Stimulated activated CD4-positive, alpha-beta T cell treated with anti-CD3 and anti-CD28 coated beads, Interleukin-2, amount 100 ng/mL, for 48 hours (primary cell): ENCODE measurements at places on chromosomes 1 and 21.

DNA sequence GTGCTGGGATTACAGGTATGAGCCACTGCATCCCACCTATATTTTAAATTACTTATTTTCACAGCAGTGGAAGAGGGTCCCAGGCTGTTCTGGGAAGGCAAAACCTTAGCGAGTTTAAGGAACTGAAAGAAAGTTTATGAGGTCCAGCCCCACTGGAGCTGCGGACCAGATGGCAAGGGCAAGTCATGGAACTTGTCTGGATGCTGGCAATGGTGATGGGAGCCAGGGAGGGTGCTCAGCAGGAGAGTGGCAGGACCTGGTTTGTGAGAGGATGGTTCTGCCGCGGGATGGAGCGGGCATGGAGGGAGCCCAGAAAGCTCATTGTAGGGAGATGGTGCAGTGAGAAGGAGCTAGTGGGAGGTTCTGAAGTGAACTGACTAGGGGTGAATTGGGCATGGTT is 50.6 kb upstream of the SLC45A1 start:
- DNase-seq = no peak

DNA sequence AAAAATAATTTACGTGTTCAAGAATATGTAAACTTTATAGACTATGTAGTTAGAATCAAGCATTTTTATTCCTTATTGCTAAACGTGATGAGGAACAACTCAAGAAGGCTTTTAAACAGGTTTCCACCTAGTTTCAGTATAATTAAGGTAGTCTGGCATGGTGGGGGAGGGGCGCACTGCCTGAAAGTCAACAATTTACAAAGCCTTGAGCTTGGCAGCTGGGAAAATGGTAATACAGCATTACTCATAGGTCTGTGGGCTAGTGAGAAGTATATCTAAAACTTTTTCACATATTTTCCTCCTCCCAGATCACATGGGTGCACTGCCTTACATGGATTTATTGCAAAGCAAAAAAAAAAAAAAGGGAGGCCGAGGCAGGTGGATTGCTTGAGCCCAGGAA is 75.2 kb downstream of the EVI5 start:
- DNase-seq = no peak

- DNase-seq = no peak
These were observed 1.4 kb upstream of the KLHL21 start for GRCh38 chr1:6603915-6604558.

- no peak for DNase-seq
These were observed 189.2 kb downstream of the FOXD2 start for GRCh38 chr1:47627016-47627415.

DNA sequence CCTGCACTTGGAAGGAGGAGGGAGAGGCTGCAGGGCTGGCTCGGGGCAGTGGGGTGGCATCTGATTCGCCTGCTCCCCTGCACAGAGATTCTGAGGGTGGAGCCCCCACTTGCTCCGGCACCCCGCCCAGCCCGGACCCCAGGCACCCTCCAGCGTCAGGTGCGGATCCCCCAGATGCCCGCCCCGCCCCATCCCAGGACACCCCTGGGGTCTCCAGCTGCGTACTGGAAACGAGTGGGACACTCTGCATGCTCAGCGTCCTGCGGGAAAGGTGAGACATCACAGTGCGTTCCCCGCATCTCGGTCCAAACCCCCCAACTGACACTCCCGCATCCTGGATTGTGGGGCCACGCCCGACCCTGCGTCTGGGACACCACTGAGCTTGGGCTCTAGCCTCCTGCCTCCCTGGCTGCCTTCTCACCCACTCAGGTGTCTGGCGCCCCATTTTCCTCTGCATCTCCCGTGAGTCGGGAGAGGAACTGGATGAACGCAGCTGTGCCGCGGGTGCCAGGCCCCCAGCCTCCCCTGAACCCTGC is 7.9 kb downstream of the ADAMTSL4 start:
- no peak for DNase-seq

DNA sequence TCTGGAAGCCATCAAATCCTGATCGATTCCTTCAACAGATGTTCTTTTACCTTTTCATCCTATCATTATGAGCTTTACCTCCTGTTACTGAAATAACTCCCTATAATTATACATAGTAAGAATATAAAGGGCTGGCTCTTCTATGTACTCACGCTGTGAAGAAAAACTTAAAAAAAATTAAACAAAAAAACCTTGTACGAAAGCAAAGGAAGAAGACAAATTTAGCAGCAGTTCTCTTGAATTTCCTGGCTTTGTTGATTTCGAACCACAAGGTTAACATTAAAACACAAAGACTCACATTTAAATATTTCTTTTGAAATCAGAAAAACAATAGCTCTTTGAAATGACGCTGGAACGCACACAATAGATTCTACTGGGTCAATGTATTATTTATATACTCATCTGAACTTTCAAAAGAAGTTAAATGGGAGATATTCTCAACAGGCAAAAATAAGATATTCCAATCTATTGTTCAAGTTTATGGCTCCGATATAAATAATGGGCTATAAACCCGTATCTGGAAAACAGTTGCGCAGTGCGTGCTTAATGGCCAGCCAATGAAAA is 13.6 kb upstream of the SPEN start:
- DNase-seq = no peak

- no peak for DNase-seq
These were observed 12.6 kb downstream of the MEGF6 start for GRCh38 chr1:3598522-3599285.

DNA sequence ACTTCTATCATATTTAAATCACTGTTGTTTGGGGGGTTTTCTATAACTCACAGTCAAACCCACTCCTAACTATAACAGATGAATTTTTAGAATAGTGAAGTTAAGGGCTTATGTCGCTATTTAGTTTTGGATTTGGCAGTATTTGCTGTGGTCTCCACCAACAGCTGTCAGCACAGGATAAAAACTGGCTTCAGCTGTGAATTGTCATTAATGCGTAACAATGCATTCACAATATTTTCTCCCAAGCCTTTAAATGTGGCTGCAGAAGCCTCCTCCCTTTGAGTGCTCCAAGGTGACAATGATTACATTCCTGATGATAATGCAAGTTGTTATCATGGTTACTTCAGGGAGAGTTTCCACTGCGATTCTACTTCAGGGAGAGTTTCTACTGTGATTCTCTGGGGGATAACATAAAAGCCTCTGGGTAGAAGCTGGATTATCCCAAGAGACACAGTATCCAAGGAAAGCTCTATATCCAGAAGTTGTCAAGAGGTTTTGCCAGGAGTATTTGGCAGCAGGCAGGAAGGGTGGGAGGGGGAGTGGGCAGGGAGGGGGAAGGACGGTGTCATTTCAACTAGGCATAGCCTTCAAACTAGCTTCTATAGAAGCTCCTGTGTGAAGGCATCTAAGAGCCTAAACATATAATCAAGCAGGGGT is 14.9 kb upstream of the SMIM12 start:
- no peak for DNase-seq

DNA sequence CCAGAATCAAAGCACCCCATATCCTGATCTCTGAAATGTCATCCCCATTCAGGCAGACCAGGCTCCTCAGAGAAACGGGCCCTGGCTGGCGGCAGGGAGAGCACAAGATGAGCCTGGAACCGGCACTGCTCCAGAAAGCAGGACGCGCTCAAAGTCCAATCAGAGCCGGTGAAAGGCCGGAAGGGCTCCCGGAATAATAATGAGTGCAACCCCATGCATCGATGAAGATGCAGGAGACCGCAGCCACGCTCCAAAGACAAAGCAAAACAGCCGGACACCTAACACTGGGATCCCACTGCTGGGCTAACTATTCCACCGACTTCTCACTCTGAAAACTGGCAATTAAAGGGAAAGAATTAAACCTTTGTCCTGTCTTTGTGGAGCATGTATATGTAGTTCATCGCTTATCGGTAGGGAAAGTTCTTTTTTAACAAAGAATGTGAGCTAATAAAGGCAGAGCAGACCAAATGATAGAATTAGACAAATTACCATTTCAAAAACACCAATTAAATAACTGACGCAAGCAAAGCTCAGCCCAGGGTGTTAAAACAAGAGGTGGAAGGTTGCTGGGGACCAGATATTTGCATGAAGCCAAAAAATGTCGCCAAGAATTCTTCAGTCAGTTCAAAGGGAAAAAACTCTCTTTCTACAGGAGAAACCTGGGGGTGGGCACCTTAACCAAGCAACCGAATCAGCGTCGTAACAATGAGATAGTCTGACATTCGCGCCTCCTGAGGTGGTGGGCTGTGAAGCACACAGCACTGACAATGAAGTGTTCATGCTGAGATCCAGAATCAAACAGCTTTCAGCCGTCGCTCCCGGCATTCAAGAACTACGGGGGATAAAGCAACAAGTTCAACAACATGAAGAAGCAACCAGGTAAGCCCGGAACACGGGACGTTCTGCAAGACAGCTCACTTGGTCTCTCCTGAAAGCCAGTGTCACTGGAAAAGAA is 95.2 kb downstream of the NPHP4 start:
- no peak for DNase-seq

GRCh38 chr21:41664881-41665765 is 101.7 kb downstream of the RIPK4 start:
- DNase-seq = no peak

GRCh38 chr1:197042676-197043341 is 24.3 kb downstream of the F13B start:
- no peak for DNase-seq

DNA sequence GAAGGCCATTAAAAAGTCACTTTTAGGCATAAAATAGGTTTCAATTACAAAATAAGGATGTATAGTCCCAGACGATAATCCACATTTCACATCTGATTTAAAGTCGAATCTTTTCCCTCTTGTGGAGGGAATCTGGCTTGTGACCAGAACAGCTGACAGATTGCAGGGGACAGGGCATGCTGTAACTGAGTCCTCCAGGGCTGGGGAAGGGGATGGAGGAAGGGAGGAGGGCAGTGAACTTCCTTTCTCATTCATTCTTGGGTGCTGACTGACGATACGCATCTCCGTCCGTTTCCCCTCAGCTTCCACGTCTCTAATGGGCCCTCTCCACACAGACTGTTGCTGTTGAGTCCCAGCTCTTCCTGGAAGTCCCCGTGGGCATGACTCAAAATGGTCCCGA is 108.1 kb upstream of the CSF3R start:
- DNase-seq = no peak

GRCh38 chr1:9867408-9868243 is 42.4 kb downstream of the CTNNBIP1 start:
- peak; percentile 90 for DNase-seq

DNA sequence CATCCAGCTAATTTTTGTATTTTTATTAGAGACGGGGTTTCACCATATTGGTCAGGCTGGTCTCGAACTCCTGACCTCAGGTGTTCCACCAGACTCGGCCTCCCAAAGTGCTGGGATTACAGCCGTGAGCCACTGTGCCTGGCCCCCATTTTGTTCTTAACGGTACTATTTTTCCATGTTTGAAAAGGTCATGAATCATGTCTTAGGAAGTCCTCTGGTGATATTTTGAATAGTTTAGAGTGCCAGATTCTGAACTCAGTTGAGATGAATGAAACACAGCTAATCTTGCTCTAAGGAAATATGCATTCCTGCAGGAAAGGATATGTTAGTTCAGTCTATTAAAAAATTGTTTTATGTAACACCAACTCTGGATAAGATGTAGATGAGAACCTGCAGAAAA is 62.6 kb upstream of the ATP2B4 start:
- no peak for DNase-seq

GRCh38 chr1:226104671-226105121 is 42.2 kb downstream of the H3-3A start:
- no peak for DNase-seq

GRCh38 chr21:30984889-30985288 is 53.4 kb downstream of the KRTAP19-8 start:
- DNase-seq = no peak

DNA sequence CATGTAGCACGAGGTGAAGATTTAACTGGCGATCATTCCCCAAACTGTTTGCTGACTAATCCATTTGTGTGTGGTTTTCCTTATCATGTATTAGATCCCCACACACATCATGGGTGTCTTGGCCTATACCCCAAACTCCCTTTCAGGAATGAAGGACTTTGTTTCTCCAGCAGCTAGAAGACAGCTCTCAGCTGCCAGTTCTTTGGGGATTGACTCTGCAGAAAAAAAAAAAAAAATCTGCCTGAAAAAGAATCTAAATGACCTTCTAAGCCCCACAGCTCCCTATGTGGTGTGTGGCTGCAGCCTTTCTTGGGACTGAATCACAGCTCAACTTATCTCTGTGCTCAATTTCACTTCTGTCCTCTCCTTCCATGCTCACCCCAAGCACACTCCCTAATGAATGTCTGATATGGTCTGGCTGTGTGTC is 256.3 kb upstream of the DUSP10 start:
- no peak for DNase-seq

GRCh38 chr1:36207339-36207738 is 16.9 kb upstream of the THRAP3 start:
- DNase-seq = no peak
